ENCODE measurements at places on chromosomes 3 and 15.

DNA sequence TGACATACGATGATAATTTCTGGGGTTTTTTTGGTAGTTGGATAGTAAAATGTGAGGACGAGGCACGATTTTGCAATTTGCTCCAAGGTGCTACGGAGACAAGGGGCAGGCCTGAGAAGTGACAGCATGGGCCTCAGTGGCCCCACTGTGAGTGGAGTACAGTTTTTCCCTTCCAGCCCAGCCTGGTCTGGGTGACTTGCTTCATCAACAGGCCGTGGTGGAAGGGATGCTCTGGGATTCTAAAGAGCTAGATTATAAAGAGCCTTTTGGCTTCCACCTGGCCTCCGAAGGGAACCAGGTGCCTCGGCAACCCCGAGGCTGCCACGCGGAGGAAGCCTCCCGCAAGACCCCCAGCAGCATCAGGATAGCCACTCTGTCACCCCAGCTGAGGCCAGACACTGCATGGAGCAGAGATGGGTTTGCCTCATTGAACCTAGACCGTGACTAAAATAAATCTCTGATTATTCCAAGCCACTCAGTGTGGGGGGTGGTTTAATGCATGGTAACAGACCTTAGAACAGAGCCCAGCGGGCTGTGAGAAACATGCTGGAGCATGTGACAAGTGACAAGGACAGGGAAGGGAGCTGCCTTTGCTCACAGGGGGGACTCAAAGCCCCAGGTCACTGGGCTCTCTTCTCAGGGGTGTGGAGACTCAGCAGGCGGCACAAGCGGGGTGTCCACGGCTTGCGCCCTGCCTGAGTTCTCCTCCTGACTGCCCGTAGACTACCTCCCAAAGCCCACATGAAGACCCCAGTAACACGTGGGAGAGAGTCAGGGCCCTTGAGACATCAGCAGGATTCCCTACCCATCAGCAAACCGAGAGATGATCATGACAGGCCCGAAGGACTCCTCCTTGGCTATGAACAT is 22.6 kb upstream of the SLC41A3 start:
- DNase-seq, result no peak

GRCh38 chr15:42939841-42940240 is 19.3 kb upstream of the TTBK2 start:
- peak; percentile 34 for DNase-seq

GRCh38 chr3:155404486-155404885 is 111.0 kb upstream of the STRIT1 start:
- DNase-seq, result no peak

DNA sequence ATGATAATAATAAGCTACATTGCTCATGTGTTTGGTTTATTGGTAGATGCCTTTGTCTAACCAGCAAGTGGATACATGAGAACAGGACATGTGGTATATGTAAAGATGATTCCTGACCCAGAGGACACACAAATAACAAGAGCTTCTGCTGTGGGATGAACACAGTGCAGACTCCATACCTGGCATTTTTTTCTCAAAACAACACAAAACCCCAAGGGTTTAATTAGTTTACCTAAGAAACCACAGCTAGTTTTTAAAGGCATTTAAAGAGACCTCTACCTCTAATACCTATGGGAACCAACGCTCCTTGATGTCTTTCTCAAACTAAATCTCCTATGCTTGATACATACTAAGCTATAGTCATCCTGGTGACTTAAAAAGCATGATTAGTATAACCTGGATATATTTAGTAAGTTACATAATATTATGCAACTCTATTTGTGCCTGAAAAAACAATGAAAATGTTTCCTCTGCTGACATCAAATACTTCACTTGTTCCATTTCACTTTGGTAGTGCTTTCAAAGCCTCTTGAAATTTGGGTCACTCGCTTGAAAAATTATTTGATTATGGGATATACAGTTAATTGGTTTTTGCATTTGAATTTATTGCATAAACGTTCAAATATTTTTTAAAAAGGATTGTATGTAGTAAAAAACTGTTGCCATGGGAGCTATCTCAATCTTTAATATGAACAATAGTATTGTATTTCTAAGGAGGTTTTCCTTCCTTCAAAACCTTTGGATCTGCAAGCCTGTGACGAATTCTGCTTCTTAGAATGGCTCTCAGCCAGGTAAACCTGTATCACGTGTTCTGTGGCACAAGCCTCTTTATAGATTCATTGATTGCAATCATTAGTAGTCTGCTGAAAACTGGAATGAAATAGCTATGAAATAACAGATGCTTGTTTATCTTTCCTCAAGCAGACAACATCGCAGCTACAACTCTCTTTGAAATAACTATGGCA is 233.0 kb upstream of the KCNMB2 start:
- no peak for DNase-seq

DNA sequence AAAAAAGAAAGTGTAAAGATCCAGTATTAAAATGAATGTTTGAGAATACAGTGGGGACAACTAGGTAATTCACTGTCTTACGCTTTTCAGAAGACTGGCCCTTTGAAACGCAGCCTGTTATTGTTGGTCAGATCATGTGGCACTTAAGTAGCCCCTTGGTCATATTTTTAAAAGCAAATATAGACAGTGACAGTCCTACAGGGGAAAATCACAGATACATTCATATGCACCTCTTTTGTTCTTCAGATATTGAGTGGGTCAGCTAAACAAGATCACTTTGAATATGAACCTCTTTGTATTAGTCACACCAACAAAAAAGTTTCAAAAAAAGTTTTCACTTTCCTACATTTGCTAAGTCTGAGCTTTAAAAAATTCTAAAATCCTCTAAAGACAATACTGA is 36.0 kb downstream of the TIGIT start:
- DNase-seq, result no peak

GRCh38 chr15:81859737-81860516 is 185.9 kb downstream of the MEX3B start:
- no peak for DNase-seq

DNA sequence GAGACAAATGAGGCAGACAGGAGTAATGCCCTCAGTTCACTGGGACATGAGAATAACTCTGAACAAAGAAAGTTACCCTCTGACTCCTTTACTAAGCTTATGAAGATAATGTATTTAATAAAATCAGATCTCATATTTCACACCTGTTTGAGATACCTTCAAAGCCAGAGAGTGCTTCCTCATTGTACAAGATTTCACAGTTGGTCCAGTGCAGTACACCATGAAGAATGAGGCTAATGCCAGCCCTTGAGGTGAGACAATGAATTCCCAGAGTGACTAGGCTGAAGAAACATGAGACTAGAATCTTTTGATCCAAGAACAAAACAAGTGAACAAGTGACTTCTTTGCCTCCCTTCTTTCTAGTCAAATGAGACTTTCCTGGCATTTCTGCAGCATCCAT is 1133.8 kb downstream of the TUSC7 start:
- DNase-seq, result no peak

DNA sequence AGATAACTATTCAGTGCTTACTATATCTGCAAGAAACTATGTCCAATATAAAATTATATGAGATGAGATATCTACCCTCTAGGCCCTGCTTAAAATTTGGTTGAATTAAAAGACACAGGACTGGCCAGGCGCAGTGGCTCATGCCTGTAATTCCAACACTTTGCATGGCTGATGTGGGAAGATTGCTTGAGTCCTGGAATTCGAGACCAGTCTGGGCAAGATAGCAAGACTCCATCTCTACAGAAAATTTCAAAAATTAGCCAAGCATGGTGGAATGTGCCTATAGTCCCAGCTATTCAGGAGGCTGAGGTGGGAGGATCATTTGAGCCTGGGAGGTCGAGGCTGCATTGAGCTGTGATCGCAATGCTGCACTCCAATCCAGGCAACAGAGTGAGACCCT is 303.7 kb upstream of the UBE2E2 start:
- no peak for DNase-seq

DNA sequence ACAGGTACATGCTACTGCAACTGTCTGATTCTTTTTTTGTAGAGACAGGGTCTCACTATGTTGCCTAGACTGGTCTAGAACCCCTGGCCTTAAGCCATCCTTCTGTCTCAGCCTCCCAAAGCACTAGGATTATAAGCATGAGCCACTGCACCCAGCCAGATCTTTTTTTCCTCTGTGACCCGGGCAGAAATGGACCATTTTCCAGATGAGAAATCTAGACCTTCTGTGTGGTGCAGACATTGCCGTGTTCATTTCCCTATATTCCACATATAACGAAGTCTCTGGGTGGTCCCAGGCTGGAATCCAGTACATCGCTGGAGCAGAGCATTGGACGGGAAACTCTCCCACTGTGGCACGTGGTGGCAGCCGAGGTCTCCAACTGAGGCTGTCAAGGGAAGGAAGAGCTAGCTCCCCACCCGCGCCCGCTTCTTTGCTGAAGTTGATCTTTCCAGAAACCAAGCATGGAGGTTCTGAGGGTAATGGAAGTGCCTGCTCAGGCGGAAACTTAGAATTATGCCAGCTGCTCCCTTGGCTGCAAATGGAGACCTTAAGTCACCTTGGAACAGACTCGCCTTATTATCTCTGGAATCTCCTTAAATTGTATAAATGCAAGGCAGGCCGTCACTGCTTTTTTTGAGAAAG is 23.1 kb upstream of the TXNRD3 start:
- no peak for DNase-seq

DNA sequence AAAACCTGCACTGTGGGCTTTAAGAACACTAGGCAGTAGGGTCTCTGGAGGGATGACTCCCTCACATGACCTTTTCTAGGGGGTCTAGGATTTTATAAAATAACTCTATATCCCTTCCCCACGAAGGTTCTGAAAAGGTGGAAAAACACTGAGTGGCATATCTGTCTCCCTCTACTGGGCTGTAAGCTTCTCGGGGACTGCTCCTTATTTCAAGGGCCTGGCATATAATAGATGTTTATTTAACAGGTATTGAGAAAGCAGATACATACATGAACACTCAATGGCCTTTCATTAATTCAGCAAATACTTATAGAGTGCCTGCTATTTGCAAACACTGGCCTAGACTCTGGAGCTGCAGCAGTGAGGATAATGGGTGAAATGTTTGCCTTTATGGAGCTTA is 146.2 kb upstream of the WNT5A start:
- DNase-seq, result no peak

DNA sequence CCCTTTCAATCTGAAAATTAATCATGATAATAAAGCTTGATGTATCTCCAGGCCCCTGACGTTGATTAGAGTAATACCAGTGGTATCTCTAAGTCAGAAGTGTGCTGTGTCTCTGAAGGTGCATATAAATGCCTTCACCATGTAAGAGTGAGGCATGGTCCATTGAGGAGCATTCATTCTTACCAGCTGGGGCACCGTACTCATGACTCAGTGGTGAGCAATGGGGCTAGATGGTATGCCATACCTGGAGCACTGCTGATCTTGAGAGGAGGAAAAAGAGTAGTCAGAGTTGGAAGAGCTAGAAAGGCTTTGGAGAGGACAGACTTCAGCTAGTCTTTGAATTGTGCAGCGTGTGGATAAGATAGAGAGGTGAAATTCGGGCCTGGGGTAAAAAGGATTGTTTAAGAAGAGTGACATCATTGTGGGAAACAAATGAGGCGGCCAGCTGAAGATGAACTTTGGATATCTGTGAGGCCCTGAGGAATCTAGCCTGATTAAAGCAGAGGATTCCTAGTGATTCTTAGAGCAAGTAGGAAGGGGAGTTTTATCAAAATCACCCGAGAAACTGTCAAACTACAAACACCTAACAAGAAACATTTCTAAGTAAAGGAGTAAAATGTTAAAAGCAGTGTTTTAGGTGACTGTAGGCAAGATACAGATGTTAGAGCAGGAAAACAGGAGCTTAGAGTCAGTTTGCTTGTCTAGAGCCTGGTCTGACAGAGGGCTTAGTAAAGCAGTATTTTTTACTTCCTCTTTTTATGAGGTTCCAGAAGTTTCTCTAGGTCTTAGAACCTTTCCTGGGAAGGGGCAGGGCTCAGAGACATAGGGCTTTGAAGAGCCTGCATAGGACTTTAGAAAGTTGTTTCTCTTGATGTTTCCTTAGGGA is 13.6 kb downstream of the TMOD3 start:
- DNase-seq, result no peak

- no peak for DNase-seq
These were observed 48.9 kb upstream of the GMNC start for GRCh38 chr3:190911382-190911781.

DNA sequence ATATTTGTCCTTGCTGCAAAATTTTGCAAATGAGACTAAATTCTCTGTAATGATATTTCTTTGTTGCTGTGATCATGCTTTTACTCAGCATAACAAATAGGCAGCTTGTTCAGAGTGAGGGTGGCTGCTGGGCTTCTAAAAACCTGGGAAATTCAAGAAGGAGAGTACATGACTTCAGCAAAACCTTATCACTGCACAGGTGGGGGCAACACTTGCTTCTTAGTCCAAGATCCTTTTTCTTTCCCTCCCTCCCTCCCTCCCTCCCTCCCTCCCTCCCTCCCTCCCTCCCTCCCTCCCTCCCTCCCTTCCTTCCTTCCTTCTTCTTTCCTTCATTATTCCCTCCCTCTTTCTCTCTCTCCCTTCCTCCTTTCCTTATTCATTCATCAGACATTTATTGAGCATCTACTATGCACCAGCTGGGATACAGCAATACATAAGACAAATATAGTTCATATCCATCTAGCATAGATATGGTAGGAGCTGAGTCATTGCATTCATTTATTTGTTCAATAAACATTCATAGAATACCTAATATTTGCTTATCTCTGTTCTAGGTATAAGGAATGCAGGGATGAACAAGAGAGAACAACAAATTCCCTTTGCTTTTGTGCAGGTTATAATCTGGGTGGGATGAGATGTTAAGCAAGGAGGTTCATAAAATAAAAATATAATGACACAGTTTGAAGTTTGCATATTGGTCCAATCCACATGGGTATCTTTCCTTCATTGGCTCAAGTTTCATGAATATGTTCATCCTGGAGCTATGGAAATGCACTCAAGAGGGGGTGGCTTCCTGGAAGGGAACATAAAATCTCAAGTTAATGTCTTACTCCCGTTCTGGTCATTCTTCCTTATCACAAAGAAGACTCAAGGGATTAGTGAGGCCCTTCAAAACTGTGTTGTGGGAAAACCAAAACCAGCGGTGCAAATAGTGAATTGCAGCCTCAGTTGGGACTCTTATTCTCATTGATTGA is 210.7 kb downstream of the PDCD6IP start:
- DNase-seq, result no peak

DNA sequence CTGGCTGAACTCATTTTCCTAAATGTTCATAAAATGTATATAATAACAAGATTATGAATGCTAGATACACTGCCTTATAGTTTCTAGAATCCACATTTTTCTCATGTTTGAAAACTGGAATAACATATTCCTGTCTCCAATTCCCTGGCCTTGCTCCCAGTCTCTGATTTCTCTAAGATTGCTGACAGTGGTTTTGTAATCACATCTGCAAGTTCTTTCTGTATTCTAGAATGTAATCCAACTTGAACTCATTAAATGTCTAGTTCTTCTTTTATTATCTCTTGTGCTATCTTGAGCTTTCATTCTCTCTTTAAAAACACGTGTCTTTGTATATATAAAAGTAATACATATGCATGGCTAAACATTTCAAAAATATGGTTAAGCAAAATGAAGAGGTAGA is 215.2 kb upstream of the ADAMTS9 start:
- no peak for DNase-seq

GRCh38 chr15:75669191-75669878 is 21.6 kb downstream of the SNX33 start:
- no peak for DNase-seq

- DNase-seq, result no peak
These were observed 85.7 kb upstream of the MYZAP start for GRCh38 chr15:57505949-57506391.

- DNase-seq, result no peak
These were observed 596.6 kb upstream of the NR2F2 start for GRCh38 chr15:95733931-95734330.

GRCh38 chr3:50325113-50325480 is 2.6 kb upstream of the HYAL2 start:
- DNase-seq, result no peak

- DNase-seq, result no peak
These were observed 32.1 kb downstream of the BUB1B start for GRCh38 chr15:40192942-40193341.

GRCh38 chr15:96011136-96011535 is 319.4 kb upstream of the NR2F2 start:
- DNase-seq, result no peak

Data from nucleus accumbens (tissue), 56 donors.